ENCODE measurements at places on chromosomes 12 and 14. TPM values are rescaled to one million over a fixed set of nuclear protein-coding genes. Genes with fewer than 3 reads are reported as not detected.

GRCh38 chr14:99982537-99983250 lies 82.5 kb upstream of the EVL start:
- DNase-seq = peak; percentile 28

GRCh38 chr14:88351966-88352691 lies 29.1 kb upstream of the KCNK10 start:
- no peak for DNase-seq

- no peak for DNase-seq
Observed at GRCh38 chr14:73800970-73801515, 50.6 kb upstream of the PTGR2 start.

GRCh38 chr12:71947645-71948105 lies 9.0 kb downstream of the TPH2 start:
- DNase-seq = no peak

DNA sequence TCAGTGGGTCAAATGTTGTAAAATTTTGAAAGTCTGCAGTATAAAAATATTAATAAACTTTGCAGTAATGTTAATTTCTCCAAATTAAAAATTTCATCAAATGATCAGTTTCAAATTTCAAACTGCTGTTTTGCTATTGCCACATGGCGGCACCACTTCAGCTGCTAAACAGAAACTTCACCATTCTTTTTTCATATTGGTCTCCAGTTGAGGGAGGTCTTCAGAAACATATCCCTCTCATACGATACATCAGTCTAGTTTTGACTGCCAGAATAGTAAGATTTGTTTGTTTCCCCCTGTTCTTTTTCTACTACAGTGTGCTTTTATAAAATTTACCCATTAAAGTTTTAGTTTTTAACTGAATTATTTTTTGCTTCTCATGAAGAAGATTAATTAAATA lies 4.2 kb upstream of the TRHDE start:
- DNase-seq = no peak

GRCh38 chr12:54425702-54426101 lies 6.6 kb upstream of the ITGA5 start:
- DNase-seq = no peak

- no peak for DNase-seq
Observed at GRCh38 chr12:31843398-31844095, 114.7 kb upstream of the AMN1 start.

DNA sequence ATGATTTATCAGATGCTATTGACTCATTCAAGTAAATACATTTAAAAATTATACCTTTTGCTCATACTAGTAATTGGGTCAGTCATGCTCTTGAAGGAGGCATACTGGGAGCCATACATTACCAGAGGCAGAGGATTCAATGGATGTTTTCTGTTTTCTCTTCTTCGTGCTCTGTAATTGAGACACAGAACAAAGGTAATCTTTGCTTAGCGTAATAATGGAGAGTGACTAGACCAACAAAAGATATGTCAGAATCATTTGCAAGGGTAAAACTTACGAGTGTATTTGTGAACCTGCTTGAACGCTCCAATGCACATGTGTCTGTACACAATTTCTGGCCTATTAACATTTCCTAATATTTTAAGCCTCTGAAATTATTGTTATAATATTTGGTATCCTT lies 296.4 kb downstream of the FOXG1 start:
- no peak for DNase-seq

DNA sequence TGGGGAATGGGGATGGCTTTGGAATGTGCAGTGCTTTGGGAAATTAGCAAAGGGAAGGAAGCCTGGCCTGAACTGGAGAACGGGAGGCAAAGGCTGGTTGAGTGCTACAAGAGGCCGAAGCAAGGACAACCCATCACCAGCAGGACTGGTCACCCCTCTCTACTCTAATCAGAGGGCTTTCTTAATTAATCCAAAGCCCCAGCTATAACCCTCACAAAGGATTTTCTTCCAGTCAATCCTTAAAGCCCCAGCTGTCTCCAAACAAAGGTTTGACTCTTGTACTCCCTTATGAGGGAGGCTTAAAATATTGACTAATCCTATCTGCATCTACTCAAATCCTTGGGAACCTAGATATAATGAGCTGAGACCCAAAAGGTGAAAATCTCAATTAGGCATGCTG lies 256.3 kb downstream of the NTF3 start:
- DNase-seq = no peak

DNA sequence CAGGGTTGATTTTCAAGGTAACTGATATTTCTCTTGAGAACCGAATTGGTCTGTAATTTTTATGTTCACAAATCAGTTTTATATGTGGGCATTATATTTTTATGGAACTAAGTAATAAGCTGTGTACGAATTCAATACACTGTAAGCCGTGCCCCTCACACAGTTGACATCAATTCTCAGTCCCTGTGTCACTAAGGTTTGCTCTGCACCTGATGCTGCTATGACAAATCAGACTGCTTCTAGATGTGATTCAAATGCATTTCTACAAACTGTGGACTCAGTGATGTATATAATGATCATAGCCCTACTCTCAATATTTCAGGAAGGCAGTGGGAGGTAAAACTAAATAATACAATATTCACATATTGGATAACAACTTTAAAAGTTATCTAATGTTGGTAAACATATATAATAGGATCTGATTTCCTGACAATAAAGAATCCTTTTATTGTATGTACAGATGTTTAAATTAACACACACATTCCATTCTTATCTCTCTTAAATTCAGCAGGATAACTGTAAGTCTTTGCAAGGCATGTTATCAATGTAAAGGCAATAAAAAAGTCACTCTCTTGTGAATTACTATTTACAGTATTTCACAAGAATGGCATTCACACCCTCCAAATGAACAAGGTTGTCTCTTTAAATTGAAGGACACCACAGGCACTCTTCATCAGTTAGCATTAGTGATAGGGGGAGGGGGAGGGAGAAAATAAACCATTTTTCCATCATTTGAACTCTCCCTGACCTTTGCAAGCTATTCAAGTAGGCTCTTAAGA lies 87.2 kb upstream of the SOX5 start:
- DNase-seq = no peak

DNA sequence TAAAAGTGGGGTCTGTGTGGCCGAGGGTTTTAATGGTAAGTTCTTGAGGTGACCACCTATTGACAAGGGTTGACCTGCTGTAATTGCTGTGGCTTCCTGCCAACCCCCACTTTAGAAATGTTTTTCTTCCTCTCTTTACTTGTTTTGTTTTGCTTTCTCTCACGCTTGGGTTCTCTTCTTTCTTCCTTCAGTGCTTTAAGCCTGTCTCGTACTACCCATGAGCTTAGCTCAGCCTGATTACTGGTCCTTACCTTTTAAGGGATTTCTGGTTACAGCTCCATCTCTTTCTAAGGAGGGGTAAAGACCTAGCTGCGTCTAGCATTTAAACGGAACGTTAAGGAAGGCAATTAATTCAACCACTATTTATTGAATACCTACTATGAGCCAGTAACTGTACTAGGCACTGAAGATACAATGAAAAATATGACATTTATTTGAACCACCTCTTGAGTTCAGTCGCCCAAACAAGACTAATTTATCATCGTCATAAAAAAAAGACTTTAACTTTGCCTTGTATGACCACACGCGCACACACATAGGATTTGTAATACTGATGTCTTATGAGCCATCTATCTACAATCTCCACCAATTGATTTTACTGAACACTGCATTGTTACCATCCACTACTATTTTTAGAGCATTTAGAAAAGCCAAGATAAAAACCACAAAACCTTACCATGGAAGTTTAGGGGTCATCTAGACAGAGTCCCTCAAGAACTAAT lies 888 bp upstream of the PPP1R12A start:
- DNase-seq = no peak

GRCh38 chr12:71772735-71773134 lies 18.1 kb downstream of the RAB21 start:
- no peak for DNase-seq

DNA sequence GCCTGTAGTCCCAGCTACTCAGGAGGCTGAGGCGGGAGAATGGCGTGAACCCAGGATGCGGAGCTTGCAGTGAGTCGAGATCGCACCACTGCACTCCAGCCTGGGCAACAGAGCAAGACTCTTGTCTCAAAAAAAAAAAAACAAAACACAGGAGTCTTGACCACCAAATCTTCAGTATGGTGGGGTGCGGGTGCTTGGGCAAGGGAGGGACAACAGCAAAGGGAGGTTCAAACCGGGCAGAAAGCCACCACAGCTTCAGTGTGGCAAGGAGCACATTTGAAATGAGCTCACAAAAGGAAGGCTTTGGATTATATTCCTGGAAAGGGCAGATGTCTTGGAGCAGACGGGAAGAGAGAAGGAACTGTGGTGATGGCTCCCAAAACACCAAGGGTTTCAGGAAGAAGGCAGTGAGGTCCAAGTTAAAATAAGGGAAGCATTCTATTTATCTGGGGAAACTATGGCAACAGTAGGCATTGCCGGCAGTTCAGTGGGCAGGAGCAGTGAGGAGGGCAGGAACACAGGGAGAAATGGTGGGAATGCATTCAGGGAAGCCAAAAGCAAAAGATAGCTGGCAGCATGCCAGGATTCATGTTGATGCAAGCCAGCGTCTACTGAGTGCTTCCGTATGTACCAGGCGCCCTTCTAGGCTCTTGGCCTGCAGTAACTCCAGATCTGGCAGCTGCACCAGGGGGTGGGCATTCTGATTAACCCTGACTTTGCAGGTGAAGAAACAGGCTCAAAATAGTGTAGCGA lies 51.0 kb upstream of the SRSF5 start:
- no peak for DNase-seq

GRCh38 chr12:3574986-3575385 lies 84.0 kb downstream of the PRMT8 start:
- no peak for DNase-seq

- DNase-seq = no peak
Observed at GRCh38 chr14:53967606-53968005, 11.0 kb upstream of the BMP4 start.

DNA sequence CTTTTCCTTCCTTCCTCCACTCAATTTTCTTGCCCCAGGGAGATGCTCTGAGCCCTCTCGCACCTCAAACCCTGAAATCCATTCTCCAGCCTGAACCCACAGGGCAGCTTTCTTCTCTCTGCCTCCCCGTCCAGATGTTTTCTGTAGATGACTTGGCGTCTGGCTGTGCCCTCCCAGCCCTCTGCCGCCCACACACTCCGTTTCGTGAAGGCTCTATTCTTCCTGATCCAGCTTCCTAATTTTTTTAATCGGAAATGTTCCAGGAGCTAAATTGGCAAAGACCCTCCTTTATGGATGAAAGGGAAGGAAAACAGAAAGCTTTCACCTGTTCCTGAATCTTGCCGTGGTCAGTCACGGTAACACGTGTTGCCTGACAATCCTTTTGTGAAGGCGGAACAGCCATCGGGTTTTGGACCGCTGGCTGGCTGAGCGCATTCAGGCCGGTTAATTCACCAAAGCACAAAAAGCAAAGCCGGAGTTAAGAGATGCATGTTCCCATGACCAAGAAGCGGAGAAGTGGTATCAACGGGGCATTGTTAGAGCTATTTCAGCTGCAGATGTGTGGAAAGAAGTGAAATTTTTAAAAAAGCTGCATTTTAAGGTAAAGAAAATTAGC lies 70.2 kb upstream of the FBRSL1 start:
- no peak for DNase-seq

GRCh38 chr14:92668276-92668973 lies 80.0 kb downstream of the LGMN start:
- no peak for DNase-seq

DNA sequence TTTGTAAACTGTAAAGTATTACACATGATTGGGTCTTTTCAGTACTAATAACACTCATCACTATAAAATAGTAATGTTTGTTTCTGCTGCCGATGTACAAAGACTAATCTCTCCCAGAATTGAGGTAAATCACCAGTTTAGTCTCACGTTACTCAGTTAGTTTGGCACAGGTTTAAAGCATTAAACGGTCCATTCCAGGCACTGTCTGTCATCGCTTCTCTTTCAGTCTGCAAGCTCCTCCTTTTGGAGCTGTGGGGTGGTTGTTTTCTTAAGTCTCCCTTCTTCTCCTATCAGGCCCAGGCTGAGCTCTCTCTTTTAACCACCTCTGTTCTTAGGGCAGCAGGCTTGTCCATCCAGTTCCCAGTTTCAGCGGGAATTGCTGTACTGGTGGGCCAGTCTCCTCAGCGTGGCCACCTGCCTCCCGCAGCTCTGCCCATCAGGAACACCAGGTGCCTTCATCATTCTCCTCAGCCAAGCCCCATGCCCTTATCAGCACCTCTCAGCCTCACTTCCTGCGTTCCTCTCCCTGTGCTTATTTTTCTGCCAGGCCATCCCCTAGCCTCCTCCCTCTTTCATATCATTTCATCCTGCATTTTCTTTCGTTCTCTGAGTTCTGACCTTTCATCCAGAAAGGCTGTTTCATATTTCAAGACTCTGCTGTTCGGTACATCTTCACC lies 149.0 kb downstream of the TGFB3 start:
- no peak for DNase-seq

- DNase-seq = no peak
Observed at GRCh38 chr14:88631091-88631490, 68.3 kb downstream of the ZC3H14 start.

DNA sequence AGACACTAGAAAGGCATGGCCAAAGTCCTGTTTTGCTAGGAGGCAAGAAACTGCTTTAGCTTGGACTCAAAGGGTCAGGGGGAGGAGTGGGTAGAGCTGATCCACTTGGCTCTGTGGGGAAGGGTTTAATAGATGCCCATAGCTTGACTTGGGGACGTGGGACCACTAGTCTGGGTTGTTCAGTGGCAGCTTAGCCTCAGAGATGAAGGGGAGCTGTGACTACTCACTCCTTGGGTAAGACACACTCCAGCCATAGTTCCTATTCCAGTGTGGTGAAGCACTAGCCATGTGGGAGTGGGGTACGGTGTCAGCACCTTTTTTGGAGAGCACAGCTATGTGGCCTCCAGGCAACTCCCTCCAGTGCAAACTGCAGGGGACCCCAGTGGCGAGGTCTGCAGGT lies 257.3 kb downstream of the TMEM121 start:
- no peak for DNase-seq

Gene SLC6A15
- 14.0 TPM for polyA plus RNA-seq

Gene FLRT2
- polyA plus RNA-seq = 69.2 TPM

Gene OTX2
- polyA plus RNA-seq = not detected

Gene TMEM132C
- not detected for polyA plus RNA-seq

Gene RFLNA
- polyA plus RNA-seq = 1.1 TPM

Gene NYNRIN
- 9.0 TPM for polyA plus RNA-seq

Gene ZNF385A
- 20.1 TPM for polyA plus RNA-seq

Gene TMEM63C
- 1.5 TPM for polyA plus RNA-seq
